ENCODE measurements at places on chromosomes 3 and 15.

GRCh38 chr3:39910135-39910534 lies 100.7 kb downstream of the MYRIP start:
- no peak for DNase-seq

GRCh38 chr3:125594581-125595011 lies 701 bp downstream of the OSBPL11 start:
- no peak for DNase-seq

GRCh38 chr3:127772827-127773751 lies 49.2 kb downstream of the MGLL start:
- no peak for DNase-seq

- no peak for DNase-seq
Observed at GRCh38 chr3:125440559-125440955, 65.4 kb upstream of the ZNF148 start.

GRCh38 chr15:38879909-38880471 lies 315.4 kb upstream of the RASGRP1 start:
- DNase-seq: no peak
